ENCODE measurements at places on chromosomes 4 and X. TPM values are rescaled to one million over a fixed set of nuclear protein-coding genes. Genes with fewer than 3 reads are reported as not detected.
A peak's percentile ranks its signal among the peaks of the same experiment; 100 is the strongest.

Gene SLC2A9
- total RNA-seq, result 3.9 TPM

Gene ASMT
- not detected for total RNA-seq

GRCh38 chrX:18886005-18886343, 97.9 kb downstream of the PHKA2 start:
- DNase-seq, result peak; percentile 12
- peak overlapping the region; percentile 57 for H3K27ac ChIP-seq
- H3K4me3 ChIP-seq, result peak overlapping the region; percentile 56
- H3K36me3 ChIP-seq, result no peaks in the 10 kb centered on the region

DNA sequence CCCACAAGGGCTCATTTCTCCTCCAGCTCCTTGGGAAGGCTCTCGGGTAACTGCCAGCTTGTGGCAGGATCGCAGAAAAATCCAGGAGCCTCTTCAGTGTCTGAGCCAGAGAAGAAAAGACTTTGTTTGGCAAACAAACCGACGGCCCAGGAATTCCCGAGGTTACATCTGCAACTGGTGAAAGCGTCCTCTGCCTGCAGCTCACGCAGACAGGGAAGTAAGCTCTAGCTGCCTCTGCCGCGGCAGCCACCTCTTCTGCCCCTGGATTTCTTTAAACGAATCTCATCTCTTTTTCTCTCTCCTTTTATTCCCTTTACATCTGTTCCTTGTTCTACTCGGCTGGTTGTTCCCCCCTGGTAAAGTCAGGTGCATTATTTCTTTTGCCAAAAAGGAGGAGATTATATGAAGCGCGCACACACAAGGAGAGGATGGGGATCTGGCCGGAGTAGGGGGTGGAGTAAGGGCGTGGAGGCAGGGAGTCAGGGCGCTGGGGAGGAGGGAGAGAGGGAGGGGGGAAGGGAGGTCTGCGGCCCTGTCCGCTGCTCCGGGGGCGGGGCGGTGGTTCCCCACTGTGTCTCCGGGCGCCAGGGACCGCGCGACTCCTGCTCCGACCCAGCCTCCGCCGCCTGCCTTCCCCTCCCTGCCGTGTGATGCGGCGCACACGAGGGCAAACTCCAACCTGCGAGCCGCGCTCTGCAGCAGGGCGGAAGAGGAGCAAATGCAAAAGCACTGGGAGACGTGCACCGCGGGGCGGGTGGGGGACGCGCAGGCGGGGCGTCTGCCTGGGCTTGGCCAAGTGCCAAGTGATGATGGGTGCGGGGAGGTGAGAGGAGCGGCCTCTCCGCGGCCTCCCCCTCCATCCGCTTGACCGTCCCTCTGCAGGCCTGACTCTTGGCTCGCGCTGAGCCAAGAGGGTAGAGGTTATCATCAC, at the start of gene DCHS2:
TSS of gene DCHS2 (minus strand) at position 459 of the 931 bp plus-strand sequence. CDS start at position 15, 444 bp downstream.
- peak; percentile 1 for DNase-seq
- no peaks in the 10 kb centered on the region for H3K36me3 ChIP-seq
- H3K27me3 ChIP-seq, result no peaks in the 10 kb centered on the region

Measured in naive thymus-derived CD4-positive, alpha-beta T cell (primary cell).